Right lung (tissue), 10 donors: ENCODE measurements at places on chromosomes 16 and 17.
A peak's percentile ranks its signal among the peaks of the same experiment; 100 is the strongest.

- no peak for DNase-seq
These were observed 31.7 kb downstream of the PRAC1 start for GRCh38 chr17:48690655-48691054.

GRCh38 chr17:67218385-67218950, 26.5 kb downstream of the HELZ start:
- DNase-seq: no peak

DNA sequence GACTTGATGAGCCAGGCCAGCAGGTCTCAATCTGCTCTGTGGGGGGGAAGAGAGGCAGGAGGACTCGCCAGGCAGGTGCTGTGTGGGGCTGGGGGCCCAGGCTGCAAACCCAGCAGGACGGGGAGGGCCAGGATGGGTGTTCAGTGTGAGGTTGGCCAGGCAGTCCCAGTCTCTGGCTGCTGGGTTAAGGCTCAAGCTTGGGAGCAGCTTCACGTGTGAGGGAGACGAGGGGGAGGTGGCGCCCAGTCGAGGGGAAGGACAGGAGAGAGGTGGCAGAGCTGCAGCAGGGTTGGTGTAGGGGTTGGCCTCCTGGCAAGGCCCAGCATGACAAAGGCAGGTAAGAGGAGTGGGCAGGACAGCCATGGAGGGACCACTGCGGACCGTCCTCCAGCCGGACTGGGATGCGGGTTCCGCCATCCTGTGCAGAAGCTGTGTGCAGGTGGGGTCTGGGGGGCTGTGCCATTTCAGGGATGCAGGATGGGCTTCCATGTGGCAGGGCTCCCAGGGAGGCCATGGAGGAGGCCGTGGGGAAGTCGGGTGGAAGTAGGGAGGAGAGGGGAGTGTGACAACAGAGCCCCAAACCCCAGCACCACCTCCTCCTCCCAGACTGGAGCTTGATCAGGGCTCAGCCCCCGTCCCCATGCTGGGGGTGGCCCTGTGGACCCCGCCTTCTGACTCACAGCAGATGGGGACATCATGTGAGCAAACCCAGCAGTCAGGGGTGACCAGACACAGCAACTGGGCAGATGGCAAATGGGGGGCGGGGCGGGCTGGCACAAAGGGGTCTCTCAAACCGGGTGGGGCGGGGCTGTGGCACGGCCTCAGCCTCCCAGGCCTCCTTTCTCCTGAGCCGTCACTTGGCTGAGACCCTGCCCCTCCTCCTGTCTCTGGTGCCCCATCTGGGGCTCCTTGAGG, 2.8 kb downstream of the ADGRG1 start:
- DNase-seq: no peak

DNA sequence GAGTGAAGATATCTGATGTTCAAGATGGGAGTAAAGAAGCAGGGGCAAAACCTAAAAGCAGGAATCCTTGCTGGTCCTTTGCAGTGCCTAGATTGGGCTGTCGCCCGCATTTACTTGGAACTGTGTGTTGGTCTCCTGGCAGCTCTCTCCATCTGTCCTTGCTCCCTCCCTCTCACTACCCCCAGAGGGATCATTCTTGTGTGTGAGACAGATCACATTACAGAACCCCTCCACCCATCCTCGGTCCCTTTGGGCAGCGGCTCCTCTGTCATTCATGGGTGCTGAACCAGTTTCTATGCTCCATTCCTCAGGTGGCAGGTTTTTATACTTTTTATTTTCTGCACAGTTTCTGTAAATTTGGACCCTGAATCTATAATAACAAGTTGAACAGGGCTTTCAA, 99.4 kb upstream of the MYOCD start:
- no peak for DNase-seq

GRCh38 chr17:27944546-27945332, 51.6 kb upstream of the LYRM9 start:
- DNase-seq: no peak

DNA sequence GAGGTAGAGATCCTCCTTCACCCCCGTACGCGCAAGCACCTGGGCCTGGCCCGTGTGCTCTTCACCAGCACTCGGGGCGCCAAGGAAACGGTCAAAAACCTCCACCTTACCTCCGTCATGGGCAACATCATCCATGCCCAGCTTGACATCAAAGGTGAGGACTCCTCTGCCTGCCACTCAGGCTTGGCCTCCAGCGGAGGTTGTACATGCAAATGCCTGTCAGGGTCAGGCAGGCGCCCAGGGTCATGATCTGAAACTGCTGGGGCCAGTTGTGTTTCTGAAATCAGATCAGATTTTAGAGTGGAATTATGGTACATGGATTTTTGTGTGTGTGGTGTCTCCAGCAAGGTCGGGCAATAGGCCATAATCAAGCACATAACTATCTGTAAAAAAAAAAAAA, 3.8 kb downstream of the SETD1A start:
- no peak for DNase-seq

DNA sequence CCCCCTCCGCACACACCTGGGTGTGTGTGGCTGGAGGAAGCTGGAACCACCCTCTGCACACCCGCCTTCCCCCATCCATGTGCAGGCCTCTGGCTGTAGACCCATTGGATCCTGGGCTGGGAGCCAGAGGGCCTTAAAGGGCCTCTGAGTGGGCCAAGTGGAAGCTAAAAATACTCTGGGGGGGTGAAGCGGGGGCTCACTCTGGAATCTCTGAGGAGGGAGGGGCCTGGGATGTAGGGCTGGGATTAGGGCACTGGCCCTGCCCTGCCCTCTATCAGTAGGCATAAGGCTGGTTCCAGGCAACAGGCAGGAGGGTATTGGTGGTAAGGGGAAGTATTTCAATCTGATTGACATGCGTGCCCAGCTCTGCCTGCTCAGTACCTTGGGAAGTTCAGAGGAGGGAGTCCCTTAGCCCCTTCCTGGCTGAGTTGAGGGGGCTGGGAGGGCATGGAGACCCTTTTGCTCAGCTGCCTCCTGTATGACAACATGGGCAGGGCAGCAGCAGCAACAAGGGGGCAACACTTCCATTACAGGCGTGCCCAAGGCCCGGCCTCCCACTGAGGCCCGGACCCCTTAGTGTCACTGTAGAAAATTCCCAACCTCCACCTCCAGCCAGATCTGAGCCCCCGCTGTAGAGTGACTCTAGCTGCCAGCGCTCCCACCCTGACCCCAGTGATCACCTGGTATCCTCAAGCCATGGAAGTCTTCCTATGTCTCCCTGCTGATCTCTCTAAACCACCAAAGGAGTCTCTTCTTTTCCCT, 5.2 kb downstream of the ITGA3 start:
- DNase-seq: peak; percentile 89

- no peak for DNase-seq
These were observed 2282.1 kb downstream of the TP53TG3F start for GRCh38 chr16:35741546-35741945.

- DNase-seq: no peak
These were observed 10.0 kb upstream of the GAA start for GRCh38 chr17:80091376-80091775.

DNA sequence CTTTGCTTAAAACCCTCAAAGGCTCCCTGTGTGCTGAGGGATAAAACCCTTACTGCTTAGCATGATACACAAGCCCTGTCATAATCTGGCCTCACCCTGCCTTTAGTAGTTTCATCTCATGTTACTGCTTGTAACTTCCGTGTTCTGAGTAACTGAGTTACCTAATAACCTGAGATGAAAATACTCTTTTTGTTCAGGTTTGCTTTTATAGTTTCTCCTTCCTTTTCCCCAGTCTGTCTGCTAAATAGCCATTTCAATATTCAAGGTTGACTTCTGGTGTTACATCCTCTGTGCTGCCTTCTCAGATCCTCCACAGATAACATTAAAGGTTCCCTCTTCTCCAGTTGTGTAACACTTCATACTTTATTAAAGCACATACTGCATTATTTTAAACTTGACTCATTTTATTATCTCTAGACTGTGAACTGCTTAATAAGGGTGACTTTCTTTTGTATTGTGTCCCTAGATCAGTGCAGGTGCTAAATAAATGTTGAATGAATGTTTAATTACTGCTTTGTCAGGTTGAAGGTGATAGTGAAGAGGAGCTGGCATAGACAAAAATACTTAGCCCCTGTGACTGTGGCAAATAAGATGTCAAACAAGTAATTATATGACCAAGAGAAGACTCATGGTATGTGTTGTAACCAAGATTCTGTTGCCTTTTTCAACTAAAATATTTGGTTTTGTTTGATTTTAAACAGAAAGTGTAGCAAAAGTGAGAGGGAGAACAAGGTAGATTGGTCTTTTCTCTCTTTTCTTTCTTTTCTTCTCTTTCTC, 47.8 kb downstream of the NFAT5 start:
- no peak for DNase-seq

DNA sequence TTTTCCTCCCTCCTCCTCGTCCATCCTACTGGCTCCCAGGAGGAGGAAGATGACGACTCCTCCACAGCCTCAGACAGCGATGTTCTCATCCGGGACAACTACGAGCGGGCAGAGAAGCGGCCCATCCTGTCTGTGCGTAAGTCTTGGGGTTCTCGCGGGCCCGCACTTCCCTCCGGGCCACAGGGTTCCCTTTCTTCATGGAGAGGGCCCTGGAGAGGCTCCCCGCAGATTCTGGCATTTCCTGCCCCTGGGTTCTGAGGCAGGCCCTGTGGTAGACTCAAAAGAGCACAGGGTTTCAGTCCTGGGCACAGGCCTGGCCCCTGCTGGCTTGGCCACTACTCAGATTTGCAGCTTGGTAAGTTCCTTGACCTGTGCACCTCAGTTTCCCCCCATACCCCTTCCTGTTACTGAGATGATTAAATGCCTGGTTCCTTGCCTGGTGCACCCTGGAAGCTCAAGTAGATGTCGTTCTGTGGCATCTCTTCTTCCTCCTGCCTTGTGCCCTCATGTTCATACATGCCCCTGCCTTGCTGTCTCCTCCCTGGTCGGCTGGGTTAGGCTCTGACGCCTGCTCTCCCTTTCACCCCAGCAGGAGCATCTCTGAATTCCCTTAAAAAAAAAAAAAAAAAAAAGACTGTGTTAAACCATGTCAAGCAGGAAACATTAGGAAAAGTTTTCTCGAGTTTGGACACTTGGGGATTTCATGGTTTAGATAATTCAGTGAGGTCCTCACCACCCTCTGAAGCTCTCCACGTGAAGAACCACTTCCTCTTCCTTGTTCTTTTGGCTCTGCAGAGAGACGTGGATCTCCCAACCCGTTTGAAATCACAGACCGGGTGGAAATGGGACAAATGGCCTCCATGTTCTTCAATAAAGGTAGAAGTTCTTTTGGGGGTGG, 14.3 kb upstream of the NAT9 start:
- no peak for DNase-seq

GRCh38 chr16:23500212-23500861, 10.0 kb downstream of the GGA2 start:
- DNase-seq: no peak

- no peak for DNase-seq
These were observed 94.9 kb downstream of the TOX3 start for GRCh38 chr16:52451971-52452421.

- no peak for DNase-seq
These were observed 69.8 kb downstream of the SHISA9 start for GRCh38 chr16:12971241-12971640.

DNA sequence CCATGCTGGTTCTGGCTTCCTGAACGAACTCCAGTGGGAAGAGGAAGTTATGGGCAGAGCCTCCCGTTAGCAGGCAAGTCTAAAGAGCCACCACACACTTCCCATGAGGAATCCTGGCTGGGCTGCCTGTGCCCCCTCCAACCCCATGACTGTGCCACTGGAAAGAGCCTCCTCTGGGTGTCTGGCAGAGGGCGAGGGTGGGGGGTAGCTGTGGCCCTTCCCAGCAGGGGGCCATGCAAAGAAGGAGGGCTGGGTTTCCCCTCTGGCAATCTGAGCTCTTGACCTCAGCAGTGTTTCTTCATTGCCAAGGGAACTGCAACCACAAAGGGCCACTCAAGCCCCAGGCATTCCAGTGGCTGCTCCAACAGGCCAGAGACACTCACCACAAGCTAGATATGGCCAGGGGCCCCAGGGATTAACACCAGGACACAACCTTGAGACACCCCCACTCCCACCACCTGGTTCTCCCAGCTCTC, 1.7 kb upstream of the RRAD start:
- no peak for DNase-seq

DNA sequence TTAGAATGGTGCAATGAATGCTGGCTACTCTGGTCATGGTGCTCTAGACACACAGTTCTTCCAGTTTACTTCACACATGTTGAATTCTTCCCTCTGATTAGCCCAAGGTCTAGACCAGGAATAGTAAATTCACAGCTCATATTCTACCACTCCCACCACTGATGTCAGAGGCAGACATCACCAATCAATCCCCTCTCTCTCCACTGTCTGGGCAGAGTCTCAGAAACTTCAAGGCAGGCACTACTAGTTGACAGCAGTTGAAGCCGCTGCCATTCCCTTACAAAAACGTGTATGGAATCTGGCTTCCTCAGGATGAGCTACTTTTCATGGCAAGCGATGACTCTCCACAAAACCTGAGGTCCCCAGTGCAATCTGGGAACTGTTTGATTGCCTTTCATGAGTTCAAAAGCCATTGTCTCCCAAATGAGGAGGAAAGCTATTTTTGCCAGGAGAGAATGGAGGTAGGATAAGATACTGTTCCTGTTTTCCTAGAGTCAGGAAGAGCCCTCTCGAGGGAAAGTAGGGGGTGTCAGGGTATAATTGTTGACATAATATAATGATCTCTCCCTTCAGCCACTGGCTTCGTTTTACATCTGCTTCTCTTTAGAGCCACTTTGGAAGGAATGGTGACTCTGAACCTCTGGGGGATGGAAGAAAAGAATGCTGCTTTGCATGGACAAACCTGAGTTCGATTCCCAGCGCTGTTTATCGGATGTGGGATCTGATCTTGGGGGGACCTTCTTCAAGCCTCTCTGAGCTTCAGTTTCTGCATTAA, 90.0 kb downstream of the FOXL1 start:
- DNase-seq: no peak

DNA sequence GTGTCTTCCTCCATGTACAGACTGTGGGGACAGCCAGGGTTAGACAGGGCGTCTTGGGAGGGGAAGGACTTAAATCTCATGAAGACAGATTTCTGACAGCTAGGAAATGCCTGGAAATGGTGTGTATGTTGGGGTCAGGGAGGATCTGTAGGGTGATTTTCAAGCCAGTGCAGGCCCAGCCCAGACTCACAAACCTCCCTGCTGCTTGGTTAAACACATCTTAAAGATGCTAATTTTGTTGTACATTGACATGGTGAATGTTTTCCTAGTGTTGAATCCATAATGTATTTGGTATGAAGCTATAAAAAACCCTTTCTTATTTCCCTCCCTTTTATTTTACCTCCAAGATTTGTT, 238.3 kb downstream of the CCDC182 start:
- DNase-seq: no peak

DNA sequence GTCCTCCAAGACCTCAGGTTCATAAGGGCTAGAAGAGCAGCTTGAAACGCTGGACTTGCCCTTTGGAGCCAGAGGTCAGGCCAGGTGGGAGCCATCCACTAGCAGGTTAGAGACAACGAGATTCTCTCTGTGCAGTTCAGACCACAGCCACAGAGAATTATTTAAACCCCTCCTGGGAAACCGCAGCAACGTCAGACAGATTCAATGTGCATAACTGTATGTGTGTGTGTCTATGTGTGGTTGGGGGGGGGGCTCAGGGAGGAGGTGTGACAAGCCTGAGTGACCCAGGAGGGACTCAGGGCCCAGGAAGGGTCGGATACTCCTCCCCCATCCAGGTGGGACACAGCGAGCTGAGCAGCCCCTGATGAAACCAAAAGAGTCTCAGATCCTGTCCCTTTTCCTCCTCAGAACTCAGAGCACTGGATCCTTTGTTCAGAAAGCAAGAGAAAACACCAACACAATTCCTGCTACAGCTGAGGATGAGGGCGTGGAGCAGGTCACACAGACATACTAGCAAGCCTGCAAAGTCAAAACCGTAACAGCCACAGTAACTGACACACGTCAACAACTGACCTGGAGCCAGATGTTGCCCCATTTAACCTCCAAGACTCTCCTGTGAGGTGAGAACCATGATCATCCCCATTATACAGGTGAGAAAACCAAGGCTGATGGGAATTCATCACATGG, 66.8 kb downstream of the XYLT1 start:
- DNase-seq: no peak

GRCh38 chr17:40986920-40987319, 2.8 kb upstream of the KRT40 start:
- DNase-seq: no peak
